ENCODE measurements at places on chromosomes 3 and 15. TPM values are rescaled to one million over a fixed set of nuclear protein-coding genes. Genes with fewer than 3 reads are reported as not detected.

GLDN gene
- total RNA-seq = 0.57 TPM

GABRG3 gene
- not detected for total RNA-seq

NTRK3 gene
- not detected for total RNA-seq

PAQR5 gene
- 5.3 TPM for total RNA-seq

ALDH1A2 gene
- not detected for total RNA-seq

CFAP161 gene
- total RNA-seq = not detected

GOLGA6B gene
- total RNA-seq = not detected

POLQ gene
- total RNA-seq = 13.8 TPM

FEZF2 gene
- not detected for total RNA-seq

MEGF11 gene
- 0.02 TPM for total RNA-seq

GOLGA6L7 gene
- not detected for total RNA-seq

XCR1 gene
- total RNA-seq = not detected

MED12L gene
- total RNA-seq = 0.12 TPM

MORC1 gene
- not detected for total RNA-seq

CCDC39 gene
- 0.22 TPM for total RNA-seq

RAD51 gene
- 15.7 TPM for total RNA-seq

LTF gene
- total RNA-seq = not detected

SENP8 gene
- total RNA-seq = 1.8 TPM

ZKSCAN7 gene
- total RNA-seq = not detected

CLDN11 gene
- total RNA-seq = not detected

LRRN1 gene
- 7.7 TPM for total RNA-seq

GOLGA6D gene
- not detected for total RNA-seq

CD200R1 gene
- total RNA-seq = 1.2 TPM

IRAK2 gene
- total RNA-seq = 6.4 TPM

ZDHHC19 gene
- not detected for total RNA-seq

WDR72 gene
- not detected for total RNA-seq

SCAANT1 gene
- not detected for total RNA-seq

CILP gene
- total RNA-seq = not detected

ADCY5 gene
- total RNA-seq = 0.90 TPM

CCR3 gene
- not detected for total RNA-seq

HTR3E gene
- not detected for total RNA-seq

HRG gene
- not detected for total RNA-seq
